ENCODE measurements at places on chromosomes 1 and 21.

GRCh38 chr1:7729761-7730160 lies 41.3 kb upstream of the VAMP3 start:
- H3K27me3 ChIP-seq = peaks cover 58% of the 10 kb centered on the region
- no peak overlapping the region for H3K27ac ChIP-seq
- no peaks in the 10 kb centered on the region for H3K36me3 ChIP-seq

GRCh38 chr1:154342836-154343472 lies 17.6 kb downstream of the ATP8B2 start:
- no peak overlapping the region for H3K27ac ChIP-seq

DNA sequence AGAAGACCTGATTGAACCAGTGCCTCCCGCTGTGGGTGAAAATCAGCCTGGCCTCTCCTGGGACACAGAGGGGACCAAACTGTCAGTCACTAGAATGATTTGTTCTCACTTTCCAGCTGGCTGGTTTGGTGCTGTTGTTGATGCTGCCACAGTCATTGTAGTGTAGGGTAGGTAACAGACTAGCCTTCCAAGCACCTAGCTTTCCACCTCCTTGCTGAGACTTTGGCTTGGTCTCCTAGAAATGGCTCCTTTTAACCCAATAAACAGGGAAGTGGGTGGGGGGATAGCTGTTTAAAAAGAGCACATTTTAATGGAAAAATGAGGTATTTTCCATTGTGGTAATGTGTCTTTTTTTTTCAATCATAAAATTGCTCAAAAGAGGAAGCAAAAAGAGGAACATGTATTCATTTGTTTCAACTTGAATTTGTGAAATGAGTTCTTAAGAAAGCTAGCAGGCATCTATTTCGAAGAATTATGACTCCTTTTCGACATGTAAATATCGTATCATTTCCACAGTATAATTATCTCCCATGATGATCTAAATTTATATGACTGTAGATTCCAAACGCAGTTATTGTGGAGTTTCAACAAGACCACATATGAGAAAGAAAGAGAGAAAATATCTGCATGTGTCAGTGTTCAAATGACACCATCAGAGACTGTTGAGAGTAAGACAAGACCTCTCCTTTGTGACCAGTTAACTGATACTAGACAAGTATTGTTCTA lies 190.1 kb downstream of the HLX start:
- DNase-seq = no peak
- H3K27me3 ChIP-seq = no peaks in the 10 kb centered on the region
- no peak overlapping the region for H3K27ac ChIP-seq
- H3K4me1 ChIP-seq = no peaks in the 10 kb centered on the region
- H3K36me3 ChIP-seq = no peaks in the 10 kb centered on the region

- no peak for DNase-seq
- no peak overlapping the region for H3K4me3 ChIP-seq
- no peaks in the 10 kb centered on the region for H3K27me3 ChIP-seq
- H3K4me1 ChIP-seq = peaks cover 26% of the 10 kb centered on the region
- H3K36me3 ChIP-seq = no peaks in the 10 kb centered on the region
- no peak overlapping the region for H3K27ac ChIP-seq
Observed at GRCh38 chr1:173099166-173099565, 48.4 kb upstream of the TNFSF18 start.

DNA sequence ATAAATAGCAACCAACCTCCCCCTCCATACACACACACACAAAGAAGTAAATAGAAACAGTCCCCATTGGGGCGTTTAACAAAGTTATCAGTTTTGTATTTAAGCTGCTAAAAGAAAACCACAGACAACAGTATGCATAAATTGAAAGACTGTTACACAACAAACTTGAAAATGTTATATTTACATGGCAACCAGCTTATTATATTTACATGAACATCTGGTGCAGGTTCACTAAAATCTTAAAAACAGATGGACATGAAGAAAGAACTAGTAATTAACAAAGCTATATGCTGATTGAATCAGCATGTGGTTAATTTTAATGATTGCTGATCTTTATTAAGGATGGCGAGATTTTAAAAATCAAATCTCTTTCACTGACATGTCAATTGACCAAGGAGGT lies 384.7 kb downstream of the LRRIQ3 start:
- no peaks in the 10 kb centered on the region for H3K36me3 ChIP-seq
- no peak overlapping the region for H3K4me3 ChIP-seq
- no peak for DNase-seq
- H3K27me3 ChIP-seq = no peaks in the 10 kb centered on the region
- H3K27ac ChIP-seq = no peak overlapping the region
- H3K4me1 ChIP-seq = no peaks in the 10 kb centered on the region

DNA sequence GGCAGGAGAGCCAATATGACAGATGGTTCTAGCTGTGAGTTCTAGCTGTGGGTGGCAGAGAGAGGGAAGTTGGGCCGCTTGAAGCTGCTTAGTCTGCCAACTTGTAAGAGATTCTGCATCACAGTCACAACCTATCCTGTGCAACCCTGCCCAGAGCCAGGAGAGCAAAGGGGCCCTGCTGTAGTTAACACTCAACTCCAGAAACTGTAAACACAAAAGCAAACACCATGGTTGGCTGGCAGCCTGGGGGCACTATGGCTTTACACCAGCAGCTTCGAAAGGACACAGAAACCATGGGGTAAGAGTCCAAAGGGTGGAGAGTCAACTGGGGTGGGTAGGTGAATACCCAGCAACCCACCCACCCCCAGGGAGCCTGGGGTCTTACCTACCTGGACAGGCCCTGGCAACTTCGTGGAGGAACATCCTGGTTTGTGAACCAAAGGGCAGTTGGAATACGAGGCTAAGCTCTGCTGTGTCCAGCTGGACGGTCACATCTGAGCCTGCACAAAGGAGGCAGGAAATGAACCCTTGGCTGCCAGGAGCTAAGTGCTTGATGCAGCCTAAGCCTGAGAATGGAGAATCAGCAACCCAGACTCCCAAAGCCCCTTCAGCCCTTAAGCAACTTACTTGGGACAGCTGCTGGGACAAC lies 6.4 kb downstream of the INPP5B start:
- peaks cover 13% of the 10 kb centered on the region for H3K4me1 ChIP-seq
- no peak overlapping the region for H3K27ac ChIP-seq
- H3K27me3 ChIP-seq = no peaks in the 10 kb centered on the region
- no peak for DNase-seq
- H3K36me3 ChIP-seq = no peaks in the 10 kb centered on the region
- H3K4me3 ChIP-seq = no peak overlapping the region

DNA sequence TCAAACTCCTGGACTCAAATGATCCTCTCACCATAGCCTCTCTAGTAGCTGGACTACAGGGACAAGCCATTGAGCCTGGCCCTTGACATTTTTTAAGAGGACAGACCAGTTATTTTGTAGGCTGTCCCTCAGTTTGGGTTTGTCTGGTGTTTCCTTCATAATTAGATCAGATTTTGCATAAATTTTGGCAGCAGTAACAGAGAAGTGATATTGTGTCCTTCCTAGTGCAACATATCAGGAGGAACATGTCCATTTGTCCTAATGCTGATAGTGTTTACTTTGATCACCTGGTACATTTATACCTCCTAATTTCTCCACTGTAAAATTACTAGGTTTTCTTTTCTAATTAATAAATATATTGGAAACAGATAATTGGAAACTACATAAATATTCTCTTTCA lies 5.9 kb upstream of the NID1 start:
- H3K27ac ChIP-seq = no peak overlapping the region
- no peak for DNase-seq
- H3K4me1 ChIP-seq = no peaks in the 10 kb centered on the region
- no peak overlapping the region for H3K4me3 ChIP-seq

- H3K27me3 ChIP-seq = no peaks in the 10 kb centered on the region
- H3K4me3 ChIP-seq = no peak overlapping the region
- H3K36me3 ChIP-seq = no peaks in the 10 kb centered on the region
- peak; percentile 91 for DNase-seq
- no peaks in the 10 kb centered on the region for H3K4me1 ChIP-seq
Observed at GRCh38 chr1:2381741-2382620, 9.4 kb downstream of the MORN1 start.

DNA sequence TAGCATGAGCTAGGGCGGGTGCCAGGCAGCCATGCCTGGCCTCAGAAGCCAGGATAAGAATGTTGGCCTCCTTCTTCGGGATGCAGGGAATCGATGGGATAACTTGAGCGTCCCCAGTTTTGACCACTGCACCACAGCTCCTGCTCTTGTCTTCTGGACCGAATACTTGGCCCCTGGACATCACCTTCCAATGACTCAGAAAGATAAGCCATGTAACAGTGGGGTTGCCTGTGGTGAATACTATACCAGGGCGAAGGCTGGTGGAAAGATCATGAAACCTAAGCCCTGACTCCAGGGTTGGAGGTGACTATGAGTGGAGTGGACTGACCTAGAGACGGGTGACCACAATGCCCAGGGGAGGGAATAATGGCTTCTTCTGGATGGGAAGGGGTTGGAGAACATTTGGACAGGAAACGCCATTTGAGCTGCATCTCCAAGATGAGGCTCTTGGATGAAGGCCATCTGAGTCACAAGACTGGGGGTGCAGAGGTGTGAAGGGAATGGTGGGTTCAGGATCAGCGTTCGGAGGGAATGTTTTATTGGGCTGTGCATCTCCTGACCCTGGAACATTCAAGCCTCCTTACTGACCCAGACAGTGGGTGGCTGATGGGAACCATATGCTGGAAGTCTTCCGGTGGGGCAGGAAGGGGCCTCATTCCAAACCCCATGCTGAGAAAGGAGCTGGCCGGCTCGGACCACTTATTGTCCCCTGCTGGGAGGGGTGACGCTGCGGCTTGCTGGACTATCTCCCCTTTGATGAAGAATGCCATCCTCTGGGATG lies 18.5 kb upstream of the KCNE2 start:
- DNase-seq = no peak
- H3K27me3 ChIP-seq = no peaks in the 10 kb centered on the region
- no peak overlapping the region for H3K4me3 ChIP-seq
- H3K27ac ChIP-seq = no peak overlapping the region
- no peaks in the 10 kb centered on the region for H3K4me1 ChIP-seq
- H3K36me3 ChIP-seq = no peaks in the 10 kb centered on the region

DNA sequence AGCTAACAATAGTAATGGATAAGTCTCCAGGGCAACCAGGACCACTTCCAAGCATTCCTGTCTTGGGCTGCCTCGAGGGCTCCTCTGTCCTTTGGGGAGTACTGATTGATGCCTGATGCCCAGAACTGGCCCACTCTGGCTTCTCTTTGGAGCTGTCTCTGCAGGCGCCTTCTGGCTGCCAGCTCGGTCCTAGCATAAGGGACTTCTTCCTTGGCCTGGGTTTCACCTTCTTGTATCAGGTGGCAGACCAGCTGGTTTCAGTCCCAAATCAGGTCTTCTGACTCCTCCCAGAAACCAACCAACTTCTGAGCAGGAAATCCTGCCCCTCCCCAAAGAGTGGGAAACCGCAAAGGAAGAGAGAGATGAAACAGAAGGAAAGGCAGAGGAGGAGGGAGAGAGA lies 10.6 kb downstream of the G0S2 start:
- H3K27me3 ChIP-seq = no peaks in the 10 kb centered on the region
- no peak for DNase-seq
- peaks cover 21% of the 10 kb centered on the region for H3K4me1 ChIP-seq
- no peak overlapping the region for H3K27ac ChIP-seq

DNA sequence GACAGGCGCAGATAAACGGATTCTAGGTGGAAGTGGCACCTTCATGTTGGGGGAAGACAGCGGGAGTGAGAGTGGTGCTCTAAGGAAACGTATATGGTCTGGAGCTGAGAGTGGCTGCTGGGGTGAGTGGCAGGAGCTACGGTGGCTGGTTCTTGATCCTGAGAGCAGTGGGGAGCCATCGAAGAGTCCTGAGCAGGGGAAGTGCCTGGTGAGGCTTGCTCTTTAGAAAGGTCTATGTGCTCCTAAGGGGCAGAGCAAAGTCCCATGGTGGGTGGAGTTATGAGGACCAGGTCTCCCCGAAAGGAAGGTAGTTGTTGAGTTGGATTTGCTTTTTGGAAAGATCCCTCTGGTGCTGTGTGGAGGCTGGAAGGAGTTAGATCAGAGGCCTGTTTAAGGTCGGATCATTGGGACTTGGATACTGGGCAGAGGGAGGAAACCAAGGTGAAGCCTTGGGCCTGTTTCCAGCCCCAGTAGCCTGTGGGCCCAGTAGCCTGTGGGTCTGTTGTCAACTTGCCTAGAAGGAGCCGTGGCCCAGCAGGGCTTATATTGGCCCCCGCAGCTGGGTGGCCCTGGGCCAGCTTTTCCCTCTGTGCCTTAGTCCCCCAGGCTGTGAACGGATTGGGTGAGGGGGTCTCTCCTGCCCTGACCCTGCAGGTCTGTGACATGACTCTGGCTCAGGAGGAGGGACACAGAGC lies 33.0 kb downstream of the ACOT11 start:
- no peaks in the 10 kb centered on the region for H3K27me3 ChIP-seq
- no peak for DNase-seq
- no peak overlapping the region for H3K4me3 ChIP-seq
- H3K36me3 ChIP-seq = no peaks in the 10 kb centered on the region
- H3K4me1 ChIP-seq = no peaks in the 10 kb centered on the region

- H3K27ac ChIP-seq = peak overlapping the region; percentile 77
- H3K4me3 ChIP-seq = peak overlapping the region; percentile 83
- peak; percentile 20 for DNase-seq
- H3K27me3 ChIP-seq = no peaks in the 10 kb centered on the region
- H3K36me3 ChIP-seq = no peaks in the 10 kb centered on the region
- H3K4me1 ChIP-seq = peaks cover 43% of the 10 kb centered on the region
Observed at GRCh38 chr1:225654688-225655508, 2.0 kb upstream of the ENAH start.

DNA sequence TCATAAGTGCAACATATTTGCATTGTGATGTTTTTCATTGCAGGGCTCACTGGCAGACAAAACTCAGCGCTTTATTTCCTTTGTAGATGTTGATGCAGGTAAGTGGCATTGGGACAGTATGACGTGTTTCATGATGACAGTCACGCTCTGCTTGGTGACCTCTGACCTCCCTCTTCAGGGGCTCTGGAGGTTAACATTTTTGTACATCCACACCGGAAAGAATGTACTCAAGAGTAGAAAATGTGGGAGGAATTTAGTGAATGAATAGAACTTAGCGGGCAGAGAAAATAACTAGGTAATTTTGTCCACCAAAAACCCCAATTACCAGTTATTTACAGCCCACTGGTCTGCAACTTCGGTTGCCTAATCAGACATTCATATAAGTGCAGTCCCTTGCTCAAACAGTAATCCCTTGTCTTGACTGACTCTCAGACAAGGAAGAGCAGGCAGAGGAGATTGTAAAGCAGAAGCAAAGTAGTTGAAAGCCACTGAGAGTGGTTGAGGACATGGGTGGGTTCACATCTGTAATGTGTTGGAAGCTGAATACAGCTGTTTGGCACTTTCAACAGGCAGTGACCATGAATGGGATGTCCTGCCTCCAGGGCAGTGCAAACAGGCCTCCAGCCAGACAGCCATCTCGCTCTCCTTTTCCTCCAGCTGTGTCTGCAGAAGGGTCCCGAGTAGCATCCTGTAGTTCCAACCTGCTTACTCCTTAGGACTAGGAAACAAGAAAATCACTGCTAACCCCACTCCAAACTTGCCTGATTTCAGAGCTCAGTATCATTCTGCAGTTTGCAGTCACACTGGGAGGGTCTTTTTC lies 188.9 kb downstream of the NRIP1 start:
- H3K36me3 ChIP-seq = no peaks in the 10 kb centered on the region
- no peak overlapping the region for H3K4me3 ChIP-seq
- DNase-seq = no peak
- H3K4me1 ChIP-seq = peaks cover 84% of the 10 kb centered on the region
- H3K27me3 ChIP-seq = no peaks in the 10 kb centered on the region

GRCh38 chr21:29436143-29436542 lies 137.4 kb downstream of the BACH1 start:
- no peaks in the 10 kb centered on the region for H3K36me3 ChIP-seq
- H3K4me1 ChIP-seq = no peaks in the 10 kb centered on the region
- H3K4me3 ChIP-seq = no peak overlapping the region
- no peak for DNase-seq

Data from PC-3 (cell line).